ENCODE measurements at places on chromosomes 13 and 19. TPM values are rescaled to one million over a fixed set of nuclear protein-coding genes. Genes with fewer than 3 reads are reported as not detected.
A peak's percentile ranks its signal among the peaks of the same experiment; 100 is the strongest.

Gene KHSRP
- total RNA-seq, result 318 TPM

Gene FGF22
- 1.5 TPM for total RNA-seq

Gene KMT2B
- 60.8 TPM for total RNA-seq

Gene PLK5
- 0.69 TPM for total RNA-seq

Gene ASF1B
- total RNA-seq, result 2.3 TPM

Gene TEX101
- not detected for total RNA-seq

Gene ZNF846
- total RNA-seq, result 19.0 TPM

Gene CACNG6
- total RNA-seq, result 0.74 TPM

Gene PAN3
- total RNA-seq, result 27.4 TPM

Gene DIAPH3
- 2.6 TPM for total RNA-seq

Gene SH2D3A
- 0.32 TPM for total RNA-seq

GRCh38 chr19:18940769-18941627 is at the start of gene HOMER3:
Gene HOMER3 (minus strand): TSS chr19:18941217. CDS start chr19:18938982, 2,235 bp downstream.
- H3K27me3 ChIP-seq, result peaks cover 14% of the 10 kb centered on the region
- H3K4me3 ChIP-seq, result peak within 1 kb of the TSS; percentile 95
- DNase-seq, result peak; percentile 93
- peak within 1 kb of the TSS; percentile 99 for H3K27ac ChIP-seq
- no peaks in the 10 kb centered on the region for H3K36me3 ChIP-seq

- no peak for DNase-seq
- H3K27ac ChIP-seq, result no peak overlapping the region
- peaks cover 47% of the 10 kb centered on the region for H3K4me1 ChIP-seq
- H3K36me3 ChIP-seq, result peaks cover 2% of the 10 kb centered on the region
Observed at GRCh38 chr13:98310485-98311199, 133.6 kb upstream of the RNF113B start.

DNA sequence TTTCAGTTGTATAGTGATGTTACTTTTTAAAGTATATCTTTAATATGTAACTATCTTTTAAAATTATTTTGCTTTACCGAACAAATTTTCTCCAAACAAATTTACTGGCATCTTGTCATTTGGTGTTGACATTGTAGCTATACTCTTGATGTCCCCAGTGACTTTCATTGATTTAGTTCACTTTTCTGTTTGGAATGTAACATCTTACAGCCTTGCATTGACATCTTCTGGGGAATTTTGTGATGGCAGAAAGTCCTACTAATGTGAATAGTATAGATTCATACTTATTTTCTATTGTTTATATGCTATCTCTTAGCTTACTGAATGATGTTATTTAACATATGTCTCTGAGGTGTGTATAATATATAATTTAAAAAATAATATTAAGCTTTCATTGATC is 800.9 kb upstream of the ATXN8OS start:
- H3K27ac ChIP-seq, result no peak overlapping the region
- H3K36me3 ChIP-seq, result no peaks in the 10 kb centered on the region
- peaks cover 2% of the 10 kb centered on the region for H3K4me1 ChIP-seq
- H3K4me3 ChIP-seq, result no peak overlapping the region
- peaks cover 1% of the 10 kb centered on the region for H3K27me3 ChIP-seq

- no peak overlapping the region for H3K4me3 ChIP-seq
- no peaks in the 10 kb centered on the region for H3K36me3 ChIP-seq
- H3K27ac ChIP-seq, result peak overlapping the region; percentile 85
Observed at GRCh38 chr13:46571189-46571908, 18.4 kb downstream of the LRCH1 start.

DNA sequence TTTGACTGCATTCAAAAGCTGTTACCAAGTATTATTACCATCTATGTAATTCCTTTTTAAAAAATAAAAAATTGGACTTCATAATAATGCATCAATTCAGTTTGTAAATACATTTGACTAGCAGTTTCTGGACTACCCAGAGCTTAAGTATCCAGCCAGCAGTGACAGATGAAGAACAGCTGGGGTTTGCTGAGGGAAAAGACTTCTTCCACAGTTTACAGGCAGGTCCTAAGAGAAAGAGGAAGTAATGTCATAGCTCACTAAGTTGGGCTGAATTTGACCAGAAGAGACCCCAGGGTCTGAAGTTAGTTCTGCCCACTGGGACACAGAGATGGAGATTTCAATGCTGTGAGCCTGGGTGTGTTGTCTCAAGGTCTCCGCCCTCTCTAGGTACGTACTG is 96.4 kb downstream of the MBNL2 start:
- H3K4me3 ChIP-seq, result peak overlapping the region; percentile 25
- peaks cover 6% of the 10 kb centered on the region for H3K27me3 ChIP-seq
- H3K4me1 ChIP-seq, result peaks cover 50% of the 10 kb centered on the region

- H3K27me3 ChIP-seq, result peaks cover 1% of the 10 kb centered on the region
- H3K4me1 ChIP-seq, result peaks cover 7% of the 10 kb centered on the region
- H3K27ac ChIP-seq, result no peak overlapping the region
- DNase-seq, result no peak
- no peak overlapping the region for H3K4me3 ChIP-seq
Observed at GRCh38 chr13:33312150-33312860, 26.8 kb upstream of the STARD13 start.

- no peak overlapping the region for H3K4me3 ChIP-seq
- H3K4me1 ChIP-seq, result peaks cover 13% of the 10 kb centered on the region
- no peak for DNase-seq
- H3K27ac ChIP-seq, result no peak overlapping the region
Observed at GRCh38 chr19:53903055-53903680, 5.9 kb upstream of the CACNG7 start.

- H3K27ac ChIP-seq, result no peak overlapping the region
- H3K4me3 ChIP-seq, result no peak overlapping the region
- H3K27me3 ChIP-seq, result no peaks in the 10 kb centered on the region
- no peaks in the 10 kb centered on the region for H3K4me1 ChIP-seq
- no peaks in the 10 kb centered on the region for H3K36me3 ChIP-seq
Observed at GRCh38 chr13:63025741-63026140, 1610.1 kb upstream of the PCDH20 start.

- no peaks in the 10 kb centered on the region for H3K36me3 ChIP-seq
- H3K27ac ChIP-seq, result no peak overlapping the region
- no peak for DNase-seq
- no peaks in the 10 kb centered on the region for H3K27me3 ChIP-seq
- H3K4me3 ChIP-seq, result no peak overlapping the region
Observed at GRCh38 chr13:19561585-19561984, 253 bp upstream of the TPTE2 start.

GRCh38 chr19:10353793-10354391 is 14.5 kb upstream of the ICAM3 start:
- H3K4me1 ChIP-seq, result peaks cover 5% of the 10 kb centered on the region
- no peaks in the 10 kb centered on the region for H3K36me3 ChIP-seq
- H3K27ac ChIP-seq, result peak overlapping the region; percentile 96
- H3K4me3 ChIP-seq, result peak overlapping the region; percentile 88

GRCh38 chr13:30331331-30331771 is 24.0 kb upstream of the KATNAL1 start:
- no peak overlapping the region for H3K27ac ChIP-seq
- H3K4me3 ChIP-seq, result no peak overlapping the region
- peaks cover 2% of the 10 kb centered on the region for H3K27me3 ChIP-seq
- no peak for DNase-seq

GRCh38 chr19:43594710-43595604 is 977 bp downstream of the IRGQ start:
- no peaks in the 10 kb centered on the region for H3K36me3 ChIP-seq
- peak overlapping the region; percentile 97 for H3K4me3 ChIP-seq
- H3K27ac ChIP-seq, result peak overlapping the region; percentile 97
- H3K4me1 ChIP-seq, result peaks cover 18% of the 10 kb centered on the region
- H3K27me3 ChIP-seq, result peaks cover 7% of the 10 kb centered on the region

DNA sequence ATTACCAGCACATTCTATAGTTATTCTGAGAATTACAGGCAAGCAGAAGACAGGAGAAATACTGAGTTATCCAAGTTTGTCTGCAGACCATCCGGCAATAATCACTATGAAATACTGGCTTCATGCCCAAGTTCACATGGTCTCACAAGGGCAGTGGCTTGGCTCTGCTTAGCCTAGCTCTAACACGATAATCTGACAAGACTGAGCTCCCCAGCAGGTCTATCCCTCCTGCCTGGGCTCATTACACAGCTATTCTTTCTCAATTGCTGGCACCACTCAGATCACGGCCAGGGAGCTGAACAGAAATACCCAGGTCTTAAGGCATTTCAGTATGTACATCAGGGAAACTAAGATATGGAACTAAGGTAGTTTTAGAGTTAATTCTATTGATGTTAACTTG is 361.6 kb upstream of the PCDH20 start:
- H3K4me3 ChIP-seq, result no peak overlapping the region
- H3K4me1 ChIP-seq, result no peaks in the 10 kb centered on the region
- no peaks in the 10 kb centered on the region for H3K27me3 ChIP-seq

DNA sequence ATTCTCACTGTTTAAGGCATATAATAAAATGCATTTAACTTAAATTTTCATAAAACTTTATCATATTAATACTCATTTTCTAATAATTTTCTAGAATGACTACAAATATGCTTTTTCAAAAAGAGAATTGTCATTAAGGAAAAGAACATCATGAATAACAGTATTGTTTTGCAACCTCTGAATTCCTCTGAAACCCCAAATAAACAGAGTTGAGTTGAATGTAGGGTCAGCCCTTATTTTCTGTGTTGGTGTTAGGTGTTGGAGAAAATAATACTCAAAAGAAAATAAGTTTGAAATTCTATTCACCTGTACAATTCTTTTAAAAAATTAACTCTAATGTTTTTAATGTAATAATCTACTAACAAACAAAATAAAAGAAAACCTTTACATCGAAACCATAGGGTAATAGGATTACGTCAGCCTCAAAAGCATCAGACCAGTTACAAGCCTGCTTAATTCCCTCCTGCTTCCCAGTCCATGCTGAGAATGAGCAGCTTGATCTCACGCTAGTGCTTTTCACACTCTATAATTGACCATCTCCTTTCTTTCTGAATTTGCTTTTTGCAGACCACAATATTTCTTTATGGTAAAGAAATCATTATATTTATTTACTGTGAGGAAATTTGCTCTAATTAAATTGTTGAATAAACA is 160.9 kb downstream of the PCDH9 start:
- H3K36me3 ChIP-seq, result no peaks in the 10 kb centered on the region
- H3K4me3 ChIP-seq, result no peak overlapping the region
- no peak for DNase-seq
- H3K27me3 ChIP-seq, result no peaks in the 10 kb centered on the region
- peaks cover 29% of the 10 kb centered on the region for H3K4me1 ChIP-seq

DNA sequence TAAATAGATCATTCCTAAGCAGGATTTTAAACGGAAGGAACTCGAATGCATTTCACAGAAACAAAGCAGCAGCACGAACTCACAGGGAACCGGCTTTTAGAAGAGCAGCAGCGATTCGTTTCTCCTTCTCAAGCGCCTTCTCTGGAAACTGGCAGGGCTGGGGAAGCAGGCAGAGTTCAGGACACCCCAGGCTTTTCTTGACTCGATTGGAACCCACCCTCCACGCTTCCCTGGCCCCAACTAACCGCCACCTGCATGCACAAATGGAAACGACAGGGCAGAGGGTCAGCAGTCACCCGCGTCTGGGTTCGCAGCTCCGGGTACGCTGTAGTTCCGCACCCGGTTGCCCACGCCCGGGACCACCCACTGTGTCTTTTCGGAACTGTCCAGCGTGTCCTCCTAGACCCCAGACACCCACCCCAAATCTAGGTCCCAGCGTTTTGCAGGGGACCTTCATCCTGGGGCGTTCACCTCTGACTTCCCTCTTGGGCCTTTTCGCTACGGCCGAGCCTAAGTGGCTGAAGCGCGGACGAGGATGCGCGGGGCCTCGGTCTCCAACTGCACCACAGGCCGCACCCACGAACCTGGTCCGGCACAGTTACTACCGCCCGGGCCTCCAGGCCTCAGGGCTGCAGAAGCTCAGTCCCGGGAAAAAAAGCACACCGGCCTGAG is 500 bp downstream of the ZFP30 start:
- peak overlapping the region; percentile 95 for H3K4me3 ChIP-seq
- peaks cover 9% of the 10 kb centered on the region for H3K36me3 ChIP-seq
- peak; percentile 70 for DNase-seq
- peak overlapping the region; percentile 80 for H3K27ac ChIP-seq

DNA sequence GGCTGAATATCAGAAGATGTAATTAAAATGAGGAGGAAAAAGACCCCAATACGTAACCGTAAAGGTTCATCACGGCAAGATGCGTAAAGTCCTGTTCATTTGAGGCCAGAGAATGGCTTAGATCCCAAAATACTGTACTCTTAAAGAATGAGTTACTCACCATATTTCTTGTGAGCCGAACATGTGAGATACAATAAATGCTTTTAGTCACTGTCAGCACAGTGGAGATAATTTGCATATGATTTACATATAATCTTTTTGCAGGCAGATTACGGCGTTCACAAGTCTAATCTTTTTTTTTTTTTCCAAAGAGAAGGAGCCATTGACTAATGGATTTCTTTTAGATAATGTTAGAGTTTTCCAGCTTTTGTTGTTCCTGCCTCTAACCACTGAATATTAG is 28.4 kb downstream of the AMER2 start:
- no peak overlapping the region for H3K4me3 ChIP-seq
- H3K27me3 ChIP-seq, result peaks cover 2% of the 10 kb centered on the region
- H3K27ac ChIP-seq, result no peak overlapping the region
- peaks cover 5% of the 10 kb centered on the region for H3K36me3 ChIP-seq
- DNase-seq, result no peak

- no peaks in the 10 kb centered on the region for H3K4me1 ChIP-seq
- H3K36me3 ChIP-seq, result peaks cover 21% of the 10 kb centered on the region
- peaks cover 3% of the 10 kb centered on the region for H3K27me3 ChIP-seq
- H3K27ac ChIP-seq, result no peak overlapping the region
- no peak for DNase-seq
Observed at GRCh38 chr13:95457294-95457693, 95.2 kb upstream of the CLDN10 start.

DNA sequence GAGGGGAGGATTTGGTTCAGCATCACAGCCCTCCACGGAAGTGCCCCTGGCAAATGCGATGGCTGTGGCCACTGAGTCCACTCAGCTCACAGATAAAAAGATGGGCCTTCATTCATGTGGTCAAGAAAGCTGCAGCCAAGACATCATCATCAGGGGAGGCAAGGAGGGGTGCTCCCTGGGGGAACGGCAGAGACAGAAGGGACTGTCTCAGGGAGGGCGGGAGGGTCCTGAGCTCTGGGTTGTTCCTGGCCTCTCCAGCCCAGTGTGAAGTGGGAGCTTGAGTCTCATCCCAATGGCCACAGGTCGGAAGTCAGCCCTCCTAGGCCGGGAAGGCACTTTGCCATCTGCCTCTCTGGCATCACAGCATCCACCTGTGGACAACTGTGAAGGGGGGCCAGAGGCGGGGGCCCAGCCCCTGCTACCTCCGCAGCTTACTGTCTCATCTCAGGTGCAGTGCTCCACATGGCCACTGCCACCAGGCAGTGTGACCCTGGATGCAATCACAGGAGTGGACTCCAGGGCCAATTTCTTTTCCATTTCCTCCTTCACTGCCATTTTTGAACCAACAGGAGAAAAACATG is 137.8 kb upstream of the SOX1 start:
- no peak overlapping the region for H3K4me3 ChIP-seq
- peaks cover 9% of the 10 kb centered on the region for H3K36me3 ChIP-seq
- H3K27me3 ChIP-seq, result peaks cover 5% of the 10 kb centered on the region
- H3K27ac ChIP-seq, result no peak overlapping the region
